ENCODE measurements at places on chromosomes 16 and 17.

GRCh38 chr17:82782657-82783207 is 30.9 kb downstream of the TBCD start:
- DNase-seq: no peak

DNA sequence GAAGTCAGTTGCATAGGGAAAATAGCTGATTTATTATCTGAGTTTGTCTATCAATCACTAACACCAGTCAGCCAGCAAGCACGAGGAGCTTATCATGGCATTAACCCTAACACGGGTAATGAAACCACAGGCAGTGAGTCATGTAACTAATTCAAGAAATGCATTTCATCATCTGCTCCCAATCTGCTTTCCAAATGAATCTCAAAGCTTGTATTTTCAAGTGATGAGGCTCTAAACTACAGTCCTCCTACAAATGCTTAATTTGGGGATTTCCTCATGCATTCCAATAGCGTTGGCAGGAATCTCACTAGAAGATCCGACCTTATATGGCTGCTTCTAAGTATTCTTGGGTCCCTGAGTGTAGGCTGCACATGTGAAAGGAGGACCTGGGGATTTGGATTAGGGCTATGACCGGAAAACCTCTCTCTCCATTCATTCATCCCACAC is 118.4 kb upstream of the HSBP1 start:
- DNase-seq: peak; percentile 83

- DNase-seq: no peak
Measured at GRCh38 chr17:46917041-46917440, 5.9 kb upstream of the GOSR2 start.

- no peak for DNase-seq
Measured at GRCh38 chr16:22933173-22933572, 119.2 kb downstream of the HS3ST2 start.

DNA sequence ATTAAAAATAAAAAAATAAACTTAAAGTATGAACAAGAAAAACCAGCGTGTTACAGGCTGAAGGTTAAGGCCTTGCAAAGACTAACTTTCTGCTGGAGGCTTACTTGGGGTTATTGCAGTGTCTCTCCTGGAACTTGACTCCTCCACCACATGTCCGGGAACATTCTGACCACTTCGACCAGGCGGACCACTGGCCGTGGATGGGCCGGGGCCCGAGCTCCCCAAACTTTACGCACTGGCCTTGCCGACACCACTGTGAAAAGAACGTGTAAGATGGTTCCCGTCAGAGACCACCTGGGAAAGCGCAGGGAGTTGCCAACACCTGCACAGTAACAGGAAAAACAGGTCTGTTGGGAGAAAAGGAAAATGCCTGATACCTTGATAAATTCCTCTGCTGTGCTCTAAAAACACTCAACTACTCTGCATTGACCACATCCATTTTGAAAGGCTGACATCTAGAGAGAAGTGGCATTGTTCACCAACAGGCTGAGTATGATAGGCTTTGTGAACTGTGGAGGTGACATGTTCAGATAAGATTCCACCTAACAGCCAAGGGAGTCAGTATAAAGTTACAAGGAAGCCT is 99.1 kb downstream of the ADAMTS18 start:
- DNase-seq: peak; percentile 28

DNA sequence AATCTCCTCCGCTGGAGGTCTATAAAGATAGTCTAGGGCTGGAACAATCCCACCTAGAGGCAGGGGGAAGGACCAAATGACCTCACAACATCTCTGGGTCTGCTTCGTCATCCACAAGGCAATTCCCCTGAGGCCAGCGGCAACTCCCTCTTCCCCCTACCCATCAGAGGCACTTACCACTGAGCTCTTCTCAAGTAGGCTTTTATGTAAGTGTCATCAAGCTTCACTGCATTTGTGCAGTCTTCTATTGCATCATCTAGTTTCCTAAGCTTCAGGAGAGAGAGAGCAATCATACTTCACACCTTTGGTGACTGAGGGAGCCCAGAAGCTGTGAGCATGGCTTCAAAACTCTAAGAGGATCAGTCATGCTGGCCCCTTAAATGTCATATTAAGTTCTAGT is 21.0 kb downstream of the CNP start:
- DNase-seq: no peak

GRCh38 chr16:85204242-85205010 is 92.2 kb upstream of the CIBAR2 start:
- DNase-seq: no peak

- no peak for DNase-seq
Measured at GRCh38 chr17:65362826-65363225, 198.6 kb downstream of the AXIN2 start.

GRCh38 chr16:51146256-51146924 is 4.7 kb downstream of the SALL1 start:
- no peak for DNase-seq

- peak; percentile 74 for DNase-seq
Measured at GRCh38 chr16:2983706-2984136, 3.5 kb upstream of the PKMYT1 start.

GRCh38 chr17:60371818-60372510 is 20.0 kb downstream of the USP32 start:
- DNase-seq: no peak

GRCh38 chr16:85307552-85308364 is 195.5 kb upstream of the CIBAR2 start:
- no peak for DNase-seq

DNA sequence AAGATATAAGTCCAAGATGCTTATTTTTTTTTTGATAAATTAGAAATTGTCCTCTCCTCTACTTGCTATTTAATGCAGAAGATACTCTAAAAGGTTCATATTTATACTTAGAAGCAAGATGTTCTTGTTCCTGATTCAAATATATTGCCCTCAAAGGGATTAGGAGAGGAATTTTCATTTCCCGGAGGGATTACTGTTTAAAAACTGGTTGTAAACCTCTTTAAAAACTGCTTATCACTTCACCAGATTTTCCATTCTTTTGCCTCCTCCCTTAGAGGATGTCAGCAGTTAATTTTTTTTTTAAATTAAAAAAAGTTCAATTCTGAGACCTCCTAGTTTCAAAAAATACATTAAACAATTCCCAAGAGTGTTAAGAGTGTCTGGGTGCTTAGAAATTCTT is 2.8 kb downstream of the TENT4B start:
- DNase-seq: no peak

DNA sequence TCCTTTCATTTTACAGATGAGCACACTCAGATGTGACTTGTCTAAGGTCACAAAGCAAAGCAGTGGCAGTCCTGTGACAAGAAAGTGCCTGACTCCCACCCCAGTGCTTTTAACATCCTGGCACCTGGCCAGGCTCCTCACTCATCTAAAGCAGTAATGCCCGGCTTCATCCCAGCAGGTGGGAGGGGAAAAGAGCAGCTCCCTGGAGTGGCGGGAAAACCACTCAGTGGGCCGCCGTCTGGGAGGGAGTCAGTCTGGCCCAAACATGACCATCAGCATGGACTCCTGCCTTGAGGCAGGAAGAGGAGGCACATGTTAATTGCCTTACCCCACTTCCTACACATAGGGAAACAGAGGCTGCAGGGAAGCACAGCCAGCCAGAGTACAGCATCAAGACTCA is 2.6 kb downstream of the PCGF2 start:
- no peak for DNase-seq

DNA sequence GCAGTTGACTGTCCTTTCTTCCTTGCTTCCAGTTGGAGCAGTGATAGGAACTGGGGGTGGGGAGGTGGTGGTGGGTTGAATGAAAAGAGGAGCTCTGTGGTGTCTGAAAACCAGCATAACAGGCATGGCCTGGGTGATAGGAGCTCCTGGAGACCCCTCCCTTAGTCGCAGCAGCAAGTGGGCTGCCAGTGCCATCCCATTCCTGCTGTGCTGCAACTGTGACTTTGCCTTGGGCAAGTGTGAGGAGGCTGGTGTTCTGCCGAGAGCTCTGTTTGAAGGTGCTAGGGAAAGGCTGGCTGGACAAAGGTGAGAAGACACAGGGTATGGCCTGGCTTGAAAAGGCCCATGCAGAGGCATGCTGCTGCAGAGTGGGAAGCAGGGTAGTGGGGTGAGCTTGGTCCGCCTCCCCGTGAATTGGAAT is 2.7 kb upstream of the CDK5R1 start:
- peak; percentile 49 for DNase-seq

GRCh38 chr16:25413975-25414374 is 156.3 kb upstream of the ZKSCAN2 start:
- DNase-seq: no peak

GRCh38 chr17:44599298-44600175 is 42.3 kb downstream of the FZD2 start:
- DNase-seq: peak; percentile 48

DNA sequence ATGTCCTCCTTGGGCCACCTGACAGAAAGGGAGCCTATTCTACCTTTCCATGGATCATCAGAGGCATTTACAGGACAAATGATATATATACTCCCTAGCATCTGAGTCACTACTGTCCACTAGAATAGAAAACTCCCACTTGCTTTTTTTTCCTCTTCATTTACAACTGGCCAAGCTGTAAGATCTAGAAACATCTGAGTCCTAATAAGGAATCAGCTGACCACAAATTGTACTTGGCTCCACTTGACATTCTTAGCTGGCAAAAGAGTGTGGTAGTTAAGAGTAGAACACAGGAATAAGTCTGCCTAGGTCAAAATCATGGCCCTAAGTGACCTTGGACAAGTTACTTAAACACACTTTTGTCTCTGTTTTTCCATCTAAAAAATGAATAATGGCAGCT is 5.2 kb downstream of the RUSF1 start:
- no peak for DNase-seq

DNA sequence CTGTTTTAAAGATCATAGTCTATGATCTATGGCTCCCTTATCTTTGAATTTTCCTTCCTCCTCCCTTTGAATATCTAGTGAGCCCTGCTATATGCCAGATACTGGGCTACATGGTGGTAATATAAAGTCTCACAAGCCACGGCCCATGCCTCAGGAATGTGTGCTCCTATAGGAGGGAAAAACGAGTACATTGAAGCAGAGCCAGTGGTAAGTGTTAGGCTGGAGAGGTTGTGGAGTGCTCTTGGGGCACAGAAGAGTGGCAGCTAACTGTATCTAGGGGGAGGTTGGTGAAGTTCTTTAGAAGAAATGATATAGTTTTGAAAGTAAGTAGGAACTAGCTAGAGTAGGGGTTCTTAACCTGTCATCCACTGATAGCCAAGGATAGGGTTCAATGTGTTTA is 105.8 kb upstream of the PMFBP1 start:
- DNase-seq: no peak

- DNase-seq: no peak
Measured at GRCh38 chr16:68935008-68935407, 91.7 kb downstream of the TANGO6 start.

- DNase-seq: no peak
Measured at GRCh38 chr16:88923926-88924833, 52.8 kb downstream of the CBFA2T3 start.

- DNase-seq: no peak
Measured at GRCh38 chr17:2610195-2611175, 17.0 kb downstream of the PAFAH1B1 start.

GRCh38 chr16:58243528-58244004 is 45.7 kb upstream of the CSNK2A2 start:
- no peak for DNase-seq

DNA sequence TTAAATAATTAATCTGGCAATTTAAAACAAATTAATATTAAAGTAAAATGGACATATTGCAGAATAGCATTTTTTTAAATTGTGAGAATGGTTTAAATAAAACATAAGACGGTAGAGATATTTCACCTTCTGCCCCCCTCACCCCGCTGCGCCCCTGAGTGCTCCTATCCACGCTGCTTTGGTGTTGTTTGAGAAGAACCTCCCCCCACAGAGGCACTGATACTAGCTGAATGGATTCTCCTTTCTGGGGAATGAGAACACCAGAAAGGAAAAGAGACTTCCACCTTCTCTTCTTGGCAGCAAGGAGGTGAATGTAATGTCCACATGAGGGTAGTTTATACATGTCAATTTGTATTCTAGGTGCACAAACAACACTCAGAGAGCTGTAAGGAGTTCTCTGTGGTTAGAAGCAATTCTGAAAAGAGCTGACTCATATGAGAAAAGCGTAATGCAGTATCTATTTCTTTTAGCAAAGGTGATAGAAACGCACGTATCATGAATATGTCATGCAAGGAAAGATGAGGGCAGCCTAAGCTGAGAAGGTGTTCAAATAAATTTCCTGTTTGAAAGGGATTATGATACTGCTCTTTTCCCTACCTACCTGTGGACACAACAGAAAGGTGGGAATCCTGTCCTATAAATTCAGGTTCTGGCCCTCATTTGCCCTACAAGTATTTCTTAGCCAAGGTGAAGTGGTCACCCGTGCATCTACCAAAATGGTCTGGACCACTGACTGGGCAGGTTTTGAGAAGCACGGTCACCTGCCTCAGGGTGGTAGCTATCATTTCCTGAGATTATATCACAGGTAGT is 126.9 kb downstream of the PARN start:
- no peak for DNase-seq

GRCh38 chr16:17420816-17421215 is 49.9 kb downstream of the XYLT1 start:
- DNase-seq: no peak

GRCh38 chr16:50295541-50296132 is 29.3 kb downstream of the ADCY7 start:
- no peak for DNase-seq

DNA sequence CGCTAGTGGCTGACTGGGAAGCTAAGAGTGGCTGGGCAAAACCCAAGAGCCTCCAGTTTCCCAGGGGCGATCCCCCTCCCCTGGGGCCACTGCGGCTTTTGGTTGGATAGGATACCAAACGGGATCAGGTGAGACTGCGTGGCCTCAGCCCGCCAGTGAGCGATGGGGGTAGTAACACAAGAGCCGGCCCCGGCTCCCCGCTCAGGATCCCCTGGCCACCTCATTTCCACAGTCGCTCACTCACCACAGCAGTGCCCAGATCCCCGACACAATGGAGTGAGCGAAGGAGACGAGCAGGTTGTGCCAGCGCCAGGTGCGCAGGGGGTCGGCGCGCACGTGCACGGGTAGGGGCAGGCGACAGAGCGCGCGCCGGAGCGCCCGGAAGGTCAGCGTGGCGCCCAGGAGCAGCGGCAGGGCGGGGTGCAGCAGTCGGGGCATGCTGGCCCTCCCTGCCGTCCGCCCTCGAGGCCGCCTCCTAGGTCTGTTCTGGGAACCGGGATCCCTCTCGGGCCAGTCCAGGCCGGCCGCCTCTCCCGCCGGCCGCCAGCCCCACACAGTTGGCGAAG is 290 bp downstream of the TLCD1 start:
- peak; percentile 73 for DNase-seq
